ENCODE measurements at places on chromosomes 5 and 9.

GRCh38 chr5:120735076-120735475, 271.0 kb downstream of the PRR16 start:
- no peak for DNase-seq

- no peak for DNase-seq
Observed at GRCh38 chr9:70406434-70406862, 8.0 kb downstream of the KLF9 start.

DNA sequence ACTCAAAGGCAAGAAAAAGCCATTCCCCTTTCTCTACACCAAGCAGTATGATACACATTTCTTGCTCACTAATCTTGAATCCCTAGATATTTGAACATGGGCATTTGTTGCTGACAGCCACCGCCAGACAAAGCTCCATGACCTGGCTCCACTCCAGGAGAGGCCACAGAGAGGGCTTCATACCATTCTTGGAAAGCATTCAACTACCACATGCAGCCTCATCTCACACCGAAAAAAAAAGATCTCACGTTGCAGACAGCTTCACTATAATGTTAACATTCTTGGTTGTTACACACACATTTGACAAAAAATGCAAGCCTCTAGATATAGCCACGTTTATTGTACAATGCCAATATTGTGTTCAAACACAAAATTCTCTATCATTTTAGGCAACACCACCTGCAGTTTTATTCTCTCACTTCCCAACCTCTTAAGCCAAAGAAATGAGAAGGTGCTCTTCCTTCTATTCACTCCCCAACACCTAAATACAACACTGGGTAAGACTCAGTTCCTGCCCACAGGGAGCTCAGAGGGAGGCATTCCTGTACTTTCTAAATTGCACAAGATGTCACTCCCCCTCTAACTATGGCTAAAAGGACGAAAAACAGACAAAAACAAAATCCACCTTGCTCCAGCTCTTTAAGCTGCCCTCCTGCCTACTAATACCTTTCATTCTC, 222.4 kb downstream of the TSSK1B start:
- no peak for DNase-seq

DNA sequence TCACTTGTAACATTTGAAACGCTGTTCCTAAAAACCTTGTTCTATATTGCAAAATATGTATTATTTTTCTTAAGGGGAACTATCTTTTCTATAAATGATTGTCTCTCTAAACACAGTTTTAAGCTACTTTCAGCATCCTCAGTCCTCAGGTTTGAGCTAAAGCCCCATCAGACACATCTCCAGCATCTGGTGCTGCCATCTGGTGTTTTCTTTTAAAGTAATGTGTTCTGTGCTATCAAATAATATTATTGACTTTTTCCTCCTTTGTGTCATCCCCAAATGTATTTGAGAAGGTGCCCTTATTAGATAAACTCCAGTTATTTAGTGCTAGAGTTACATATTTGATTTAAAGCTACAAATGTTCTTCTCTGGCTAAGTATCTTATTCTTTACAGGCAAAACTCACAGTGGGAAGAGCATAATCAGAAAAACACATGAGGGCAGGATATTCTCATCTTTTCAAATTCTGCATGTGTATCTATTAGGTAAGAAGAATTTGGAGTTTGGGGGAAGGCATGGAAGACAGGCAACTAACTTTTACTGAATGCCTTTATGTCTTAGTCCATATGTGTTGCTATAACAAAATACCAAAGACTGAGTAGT, 27.5 kb downstream of the ZNF474 start:
- DNase-seq = no peak

- no peak for DNase-seq
Observed at GRCh38 chr5:132272311-132273210, 15.1 kb downstream of the PDLIM4 start.

DNA sequence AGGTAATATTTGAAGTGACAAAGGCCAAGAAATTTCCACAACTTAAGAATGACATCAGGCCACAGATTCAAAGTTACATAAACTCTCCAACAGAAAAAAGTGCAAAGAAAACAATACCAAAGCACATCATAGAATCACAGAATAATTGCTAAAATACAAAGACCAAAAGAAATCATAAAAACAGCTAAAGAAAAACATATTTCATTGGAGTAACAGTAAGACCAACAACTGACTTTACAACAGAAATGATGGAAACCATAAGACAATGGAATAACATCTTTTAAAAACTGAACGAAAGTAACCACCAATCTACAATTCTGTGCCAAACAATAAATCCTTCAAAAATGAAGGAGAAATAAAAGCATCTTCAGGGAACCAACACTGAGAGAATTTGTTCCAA, 38.3 kb downstream of the ZDHHC21 start:
- DNase-seq = no peak

GRCh38 chr9:114655689-114656088, 1.9 kb downstream of the TEX53 start:
- no peak for DNase-seq

Data from right renal pelvis (tissue), 4 donors.